Astrocyte (in vitro differentiated cells and primary cell): ENCODE measurements at places on chromosomes 3 and 15.

GRCh38 chr15:34217587-34218225 lies 7.1 kb upstream of the EMC4 start:
- DNase-seq = peak; percentile 74

- DNase-seq = no peak
Observed at GRCh38 chr15:76197703-76198455, 113.4 kb downstream of the ETFA start.

DNA sequence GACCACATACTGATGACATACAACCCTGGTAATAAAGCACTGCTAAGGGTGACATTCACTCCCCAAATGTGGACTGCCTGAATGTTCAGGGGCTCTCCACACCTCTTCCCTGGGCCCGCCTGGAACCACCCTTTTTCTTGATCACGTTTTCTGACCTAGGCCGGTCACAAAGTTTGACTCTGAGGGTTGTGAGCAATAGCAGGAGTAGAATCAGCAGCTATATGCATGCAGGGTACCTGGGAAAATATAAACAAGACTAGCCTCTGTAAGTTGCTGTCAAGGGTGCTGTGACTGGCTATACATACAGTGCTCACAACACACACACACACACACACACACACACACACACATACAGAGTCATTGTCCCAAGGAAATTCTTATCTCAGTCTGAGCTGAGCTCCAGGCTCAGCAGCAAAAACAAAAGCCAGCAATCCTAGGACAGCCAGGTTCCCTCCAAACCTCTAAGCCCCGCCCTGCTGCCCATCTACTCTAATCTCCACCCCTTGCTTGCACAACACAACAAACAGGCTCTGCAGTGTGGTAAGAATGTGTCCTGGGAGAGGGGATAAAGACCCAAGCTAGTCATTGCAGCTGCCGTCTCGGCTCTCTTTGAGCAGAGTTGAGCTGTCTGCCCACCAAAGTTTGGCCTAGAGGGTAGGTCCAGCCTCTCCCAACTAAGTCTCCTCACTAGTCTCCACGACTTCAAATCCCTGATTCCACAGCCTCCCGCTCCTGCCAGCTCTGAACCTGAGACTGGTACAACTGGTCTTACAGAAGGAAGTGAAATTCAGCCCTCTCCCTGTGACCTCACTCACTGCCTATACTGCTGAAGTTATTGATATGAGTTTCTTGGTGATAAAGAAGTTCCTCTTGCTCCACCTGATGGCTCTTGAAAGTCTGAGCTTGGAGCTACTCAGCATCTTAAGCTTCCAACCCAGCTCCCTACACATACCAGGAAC lies 2.2 kb downstream of the BMF start:
- DNase-seq = no peak

- no peak for DNase-seq
Observed at GRCh38 chr3:152910966-152911365, 76.0 kb downstream of the P2RY1 start.

DNA sequence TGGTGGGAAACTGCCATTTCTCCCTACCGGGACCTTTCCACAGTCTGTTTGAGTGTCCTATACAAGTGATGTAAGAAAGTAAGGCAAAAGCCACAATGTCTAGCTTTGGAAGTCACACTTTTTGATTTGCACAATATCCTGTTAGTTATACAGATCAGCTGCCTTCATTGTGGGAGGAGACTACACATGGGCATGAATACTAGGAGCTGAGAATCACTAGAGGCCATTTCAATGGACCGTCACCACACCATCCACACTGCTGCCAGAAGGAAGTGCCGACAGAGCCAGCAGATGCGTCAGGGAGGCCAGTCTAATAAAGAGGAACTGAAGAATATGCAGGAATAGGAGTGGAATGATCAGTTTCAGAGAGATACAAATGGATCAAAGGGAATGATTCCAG lies 65.8 kb downstream of the SCN11A start:
- no peak for DNase-seq

DNA sequence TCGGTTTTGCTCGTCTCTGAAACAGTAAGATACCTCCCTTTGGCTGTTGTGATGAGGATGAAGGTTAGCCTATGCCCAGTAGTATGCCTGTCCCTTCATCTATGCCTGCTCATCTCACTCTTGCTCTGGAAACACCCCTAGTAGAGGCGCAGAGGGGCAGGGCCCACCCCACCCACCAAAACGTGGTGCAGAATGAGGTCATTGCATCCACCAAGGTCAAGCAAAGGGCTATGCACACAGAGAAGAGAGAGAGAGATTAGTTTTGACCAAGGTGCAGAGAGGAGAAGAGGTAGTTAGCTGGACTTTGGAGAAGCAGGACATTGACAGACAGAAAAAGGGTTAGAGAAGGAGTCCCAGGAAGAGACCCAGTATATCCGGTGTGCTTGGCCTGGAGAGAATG lies 119.9 kb downstream of the CORO2B start:
- no peak for DNase-seq

DNA sequence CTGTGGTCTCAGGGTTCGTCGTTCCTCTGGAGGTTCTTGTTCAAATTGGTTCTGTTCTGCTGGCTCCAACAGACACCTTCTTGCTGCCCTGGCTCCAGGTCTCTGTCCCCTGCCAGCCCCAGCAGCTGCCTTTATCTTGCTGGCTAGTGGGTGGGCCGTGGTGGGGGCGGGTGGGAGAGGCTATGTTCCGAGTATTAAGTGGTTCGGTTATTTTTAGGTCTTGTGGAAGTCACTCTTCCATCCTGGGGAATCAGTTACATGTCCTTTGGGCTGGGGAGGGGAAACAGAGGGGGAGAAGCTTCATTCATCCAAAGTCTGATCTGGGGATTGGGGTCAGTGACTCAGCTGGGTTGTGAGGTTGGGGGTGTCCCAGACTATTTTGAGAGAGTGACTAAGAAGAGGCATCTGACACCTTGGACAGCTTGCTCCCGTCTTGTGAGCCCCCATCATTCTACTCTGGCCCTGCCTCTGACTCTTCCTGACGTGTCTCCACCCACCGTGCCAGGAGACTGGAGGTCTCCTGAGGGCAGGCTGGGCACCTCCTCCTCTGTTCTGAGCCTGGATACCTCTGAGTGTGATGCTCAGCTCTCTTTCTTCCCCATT lies at the start of gene XIRP1:
TSS of gene XIRP1 (minus strand) at position 106 of the 603 bp plus-strand sequence. CDS start 3,150 bp downstream, outside the sequence.
- peak; percentile 14 for DNase-seq

GRCh38 chr3:9255976-9256375 lies 6.5 kb upstream of the SRGAP3 start:
- DNase-seq = no peak

DNA sequence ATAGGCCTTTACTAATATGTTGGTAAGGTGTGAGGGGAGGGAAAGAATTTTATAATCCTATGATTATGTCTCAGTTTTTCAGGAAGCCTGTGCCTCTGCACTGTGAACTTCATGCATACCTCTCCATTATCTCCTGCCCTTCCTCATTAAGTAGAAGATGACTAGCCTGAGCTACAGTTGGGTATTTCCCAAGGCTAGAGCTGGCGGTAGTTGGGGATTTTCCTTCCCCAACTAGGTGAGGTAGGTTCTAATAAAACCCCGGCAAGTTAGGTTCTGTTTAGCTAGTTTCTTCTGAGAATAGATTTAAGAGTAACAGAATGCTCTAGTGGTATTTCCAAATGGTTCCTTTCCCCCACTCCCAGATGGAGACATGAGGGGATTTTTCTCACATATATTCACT lies 414.5 kb downstream of the GRM7 start:
- DNase-seq = no peak

GRCh38 chr3:178170698-178171535 lies 365.3 kb upstream of the KCNMB2 start:
- DNase-seq = peak; percentile 95

GRCh38 chr15:98807262-98807661 lies 158.9 kb downstream of the IGF1R start:
- DNase-seq = peak; percentile 79

DNA sequence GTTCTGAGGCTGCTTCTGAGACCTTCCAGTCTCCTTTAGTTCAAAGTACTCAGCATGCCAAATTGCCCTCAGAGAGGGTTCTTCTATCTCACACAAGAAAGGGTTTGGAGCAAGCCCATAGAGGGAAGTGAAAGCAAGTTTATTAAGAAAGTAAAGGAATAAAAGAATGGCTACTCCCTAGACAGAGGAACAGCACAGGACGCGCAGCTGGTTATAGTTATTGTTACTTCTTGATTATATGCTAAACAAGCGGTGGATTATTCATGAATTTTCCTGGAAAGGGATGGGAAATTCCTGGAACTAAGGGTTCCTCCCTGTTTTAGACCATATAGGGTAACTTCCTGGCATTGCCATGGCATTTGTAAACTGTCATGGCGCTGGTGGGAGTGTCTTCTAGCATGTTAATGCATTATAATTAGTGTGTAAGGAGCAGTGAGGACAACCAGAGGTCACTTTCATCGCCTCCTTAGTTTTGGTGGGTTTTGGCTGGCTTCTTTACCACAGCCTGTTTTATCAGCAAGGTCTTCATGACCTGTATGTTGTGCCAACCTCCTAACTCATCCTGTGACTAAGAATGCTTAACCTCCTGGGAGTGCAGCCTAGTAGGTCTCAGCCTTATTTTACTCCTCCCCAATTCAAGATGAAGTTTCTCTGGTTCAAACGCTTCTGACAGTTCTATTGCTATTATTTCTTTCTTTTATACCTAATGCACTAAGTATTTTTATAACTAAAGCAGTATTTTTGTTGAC lies 26.3 kb downstream of the SCN11A start:
- DNase-seq = peak; percentile 14

DNA sequence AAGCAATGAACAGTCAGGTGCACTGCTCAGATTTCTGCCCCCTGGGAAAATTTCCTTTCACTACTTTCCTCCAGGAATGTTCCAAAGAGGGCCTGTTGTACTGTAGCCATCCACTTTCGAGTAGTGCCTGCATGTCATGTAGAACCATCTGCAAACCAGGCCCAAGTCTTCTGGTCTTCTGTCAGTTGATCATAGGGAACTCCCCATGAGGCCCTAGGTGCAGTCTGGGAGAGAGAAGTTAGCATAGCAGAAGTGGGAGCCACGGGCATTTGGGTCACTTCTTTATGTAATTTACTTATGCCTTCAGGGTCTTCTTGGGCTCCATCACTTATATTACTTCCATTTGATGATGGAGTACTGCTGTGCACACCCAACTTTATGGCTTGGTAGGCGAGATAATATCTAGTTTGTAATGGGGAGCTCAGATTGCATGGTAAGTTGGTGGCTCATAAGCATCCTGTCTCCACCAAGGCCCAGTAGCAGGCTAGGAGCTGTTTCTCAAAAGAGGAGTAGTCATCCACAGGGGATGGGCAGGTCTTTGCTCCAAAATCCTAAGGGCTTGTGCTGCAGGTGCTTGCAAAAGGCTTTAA lies 151.4 kb downstream of the NFKBIZ start:
- no peak for DNase-seq

GRCh38 chr3:135197246-135197645 lies 402.2 kb downstream of the EPHB1 start:
- DNase-seq = no peak

GRCh38 chr3:182713743-182714517 lies 79.4 kb upstream of the ATP11B start:
- peak; percentile 45 for DNase-seq

GRCh38 chr3:145865399-145866018 lies 295.5 kb downstream of the PLOD2 start:
- peak; percentile 58 for DNase-seq

GRCh38 chr3:112043621-112044201 lies 9.2 kb downstream of the TMPRSS7 start:
- DNase-seq = peak; percentile 47

- DNase-seq = no peak
Observed at GRCh38 chr15:68706931-68707330, 113.8 kb downstream of the ANP32A start.

DNA sequence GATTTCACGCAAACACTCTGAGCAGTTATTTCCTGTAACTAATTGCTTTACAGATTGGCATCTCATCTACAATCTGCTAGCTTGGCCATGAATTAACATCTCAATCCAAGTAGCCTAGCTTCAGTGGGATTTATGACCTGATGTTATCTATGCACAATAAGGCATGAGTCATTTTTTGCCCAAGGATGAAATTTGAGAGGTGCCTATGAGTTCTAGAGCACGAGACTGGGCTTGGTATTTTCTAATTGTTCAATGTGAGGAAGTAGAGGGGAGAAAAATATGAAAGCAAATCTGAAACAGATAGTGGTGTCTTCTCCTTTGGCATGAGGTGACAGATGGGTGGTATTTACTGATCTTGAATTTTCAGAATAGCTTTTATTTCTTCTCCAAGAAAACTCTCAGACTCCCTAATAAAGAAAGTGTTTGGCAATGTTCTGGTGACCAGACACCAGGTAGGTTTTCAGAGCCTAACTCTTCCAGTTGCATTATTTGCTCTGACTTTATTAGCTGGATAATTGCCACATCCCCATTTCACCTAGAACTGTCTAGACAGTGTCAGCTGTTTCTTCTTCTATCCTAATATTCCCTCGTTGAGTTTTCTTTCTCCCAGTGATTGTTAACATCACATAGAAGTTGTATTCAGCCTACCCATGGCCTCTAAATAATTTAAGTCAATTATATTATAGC lies 301.0 kb upstream of the UMPS start:
- peak; percentile 69 for DNase-seq

DNA sequence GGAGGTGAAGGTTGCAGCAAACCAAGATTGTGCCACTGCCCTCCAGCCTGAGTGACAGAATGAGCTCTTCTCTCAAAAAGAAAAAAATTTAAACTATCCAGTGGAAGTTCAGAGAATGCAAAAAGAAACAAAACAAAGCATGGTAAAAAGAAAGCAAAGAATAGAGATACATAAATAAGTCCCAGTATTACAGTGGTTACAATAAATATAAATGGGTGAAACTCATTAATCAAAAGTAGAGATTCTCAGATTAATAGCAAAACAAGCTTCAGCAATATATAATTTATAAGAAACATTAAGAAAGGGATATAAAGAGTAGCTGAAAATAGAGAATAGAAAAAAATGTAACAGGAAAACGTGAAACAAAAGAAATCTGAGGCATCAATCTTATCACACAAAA lies 23.6 kb upstream of the GHSR start:
- DNase-seq = no peak

GRCh38 chr3:170539897-170540296 lies 46.0 kb downstream of the SLC7A14 start:
- DNase-seq = no peak

DNA sequence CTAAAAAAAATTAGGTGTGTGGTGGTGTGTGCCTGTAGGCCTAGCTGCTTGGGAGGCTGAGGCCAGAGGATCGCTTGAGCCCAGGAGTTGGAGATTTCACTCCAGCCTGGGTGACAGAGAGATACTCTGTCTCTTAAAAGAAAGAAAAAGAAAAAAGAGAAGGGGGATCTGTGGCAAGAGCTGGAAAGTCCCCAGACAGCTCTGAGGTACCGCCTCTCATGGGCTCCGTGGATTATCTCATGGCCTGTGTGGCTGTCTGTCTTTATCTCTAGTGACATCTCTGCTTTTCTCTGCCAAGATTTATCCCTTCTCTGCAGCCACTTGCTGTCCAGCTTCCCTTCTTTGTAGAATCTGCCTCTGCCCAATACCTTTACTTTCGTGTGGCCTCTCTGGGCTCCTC lies 5.7 kb downstream of the EXOSC7 start:
- DNase-seq = no peak
